Fibroblast of pulmonary artery (primary cell): ENCODE measurements at places on chromosomes 13 and 19.

DNA sequence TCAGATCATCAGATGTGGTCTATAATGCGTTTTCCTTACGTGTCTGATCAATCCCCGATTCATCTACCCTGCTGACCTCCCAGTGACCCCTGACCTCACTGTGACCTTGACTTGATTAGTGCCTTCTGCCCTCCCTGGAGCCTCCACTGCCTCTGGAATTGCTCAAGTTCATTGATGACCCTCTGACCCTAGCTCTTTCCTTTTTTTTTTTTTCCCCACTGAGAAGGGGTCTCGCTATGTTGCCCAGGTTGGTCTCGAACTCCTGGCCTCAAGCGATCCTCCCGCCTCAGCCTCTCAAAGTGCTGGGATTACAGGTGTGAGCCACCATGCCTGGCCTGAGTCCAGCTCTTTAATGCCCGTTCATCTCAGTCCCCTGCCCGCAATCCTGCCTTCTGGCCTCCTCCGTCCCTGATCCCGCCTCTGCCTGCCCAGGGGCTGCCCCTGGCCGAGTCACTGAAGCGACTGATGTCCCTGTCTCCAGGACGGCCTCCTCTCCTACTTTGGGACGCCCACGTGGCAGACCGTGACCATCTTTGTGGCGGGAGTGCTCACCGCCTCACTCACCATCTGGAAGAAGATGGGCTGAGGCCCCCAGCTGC lies 4.0 kb upstream of the FTL start:
- no peak for DNase-seq

GRCh38 chr13:43193789-43194420 lies 170.5 kb downstream of the DNAJC15 start:
- no peak for DNase-seq

DNA sequence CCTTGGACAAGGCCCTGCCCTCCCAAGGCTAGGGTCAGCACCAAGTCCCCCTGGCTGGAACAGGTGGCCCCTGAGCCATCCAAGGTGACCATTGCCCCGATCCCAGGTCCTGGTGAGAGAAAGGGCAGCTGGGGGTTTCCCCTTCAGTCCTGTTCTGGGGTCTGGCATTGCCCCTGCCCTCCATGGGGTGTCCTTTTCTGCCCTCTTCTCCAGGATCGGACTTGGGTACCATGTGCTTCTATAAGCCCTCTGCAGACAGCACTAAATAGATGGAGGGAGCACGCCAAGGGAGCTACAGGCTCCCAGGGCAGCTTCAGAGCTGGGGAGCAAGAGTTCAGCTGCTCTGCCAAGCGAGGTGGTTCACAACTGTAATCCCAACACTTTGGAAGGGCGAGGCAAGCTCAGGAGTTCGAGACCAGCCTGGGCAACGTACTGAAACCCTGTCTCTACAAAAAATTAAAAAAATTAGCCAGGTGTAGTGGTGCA lies 13.5 kb upstream of the KCNN1 start:
- no peak for DNase-seq

GRCh38 chr13:85603735-85604134 lies 195.5 kb downstream of the SLITRK6 start:
- no peak for DNase-seq

DNA sequence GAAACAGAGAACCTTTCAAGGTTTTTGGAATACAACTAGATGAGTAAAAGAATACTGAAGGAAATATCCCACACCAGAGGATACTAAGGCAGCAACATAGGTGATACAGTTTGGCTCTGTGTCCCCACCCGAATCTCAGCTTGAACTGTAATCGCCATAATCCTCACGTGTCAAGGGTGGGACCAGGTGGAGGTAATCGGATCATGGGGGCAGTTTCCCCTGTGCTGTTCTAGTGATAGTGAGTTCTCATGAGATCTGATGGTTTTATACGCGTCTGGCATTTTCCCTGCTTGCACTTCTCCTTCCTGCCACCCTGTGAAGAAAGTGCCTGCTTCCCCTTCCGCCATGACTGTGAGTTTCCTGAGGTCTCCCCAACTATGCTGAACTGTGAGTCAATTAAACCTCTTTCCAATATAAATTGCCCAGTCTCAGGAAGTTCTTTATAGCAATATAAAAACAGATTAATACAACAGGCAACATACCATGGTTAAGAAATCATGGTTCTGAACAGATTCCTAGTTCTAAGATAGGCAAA lies 97.0 kb downstream of the ABCC4 start:
- DNase-seq: no peak

GRCh38 chr13:22211876-22212275 lies 541.0 kb downstream of the FGF9 start:
- DNase-seq: no peak

- no peak for DNase-seq
Measured at GRCh38 chr13:31880851-31881494, 141.6 kb downstream of the RXFP2 start.

DNA sequence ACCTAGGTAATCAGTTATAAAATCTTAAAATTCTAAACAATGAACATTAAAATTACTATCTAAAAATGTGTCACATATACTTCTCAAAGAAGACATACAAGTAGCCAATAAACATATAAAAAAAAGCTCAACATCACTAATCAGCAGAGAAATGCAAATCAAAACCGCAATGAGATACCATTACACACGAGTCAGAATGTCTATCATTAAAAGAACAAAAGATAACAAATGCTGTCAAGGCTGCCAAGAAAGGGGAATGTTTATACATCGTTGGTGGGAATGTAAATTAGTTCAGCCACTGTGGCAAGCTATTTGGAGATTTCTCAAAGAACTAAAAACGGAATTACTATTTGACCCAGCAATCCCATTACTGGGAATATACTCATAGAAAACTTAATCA lies 310.3 kb upstream of the EDNRB start:
- DNase-seq: peak; percentile 50

DNA sequence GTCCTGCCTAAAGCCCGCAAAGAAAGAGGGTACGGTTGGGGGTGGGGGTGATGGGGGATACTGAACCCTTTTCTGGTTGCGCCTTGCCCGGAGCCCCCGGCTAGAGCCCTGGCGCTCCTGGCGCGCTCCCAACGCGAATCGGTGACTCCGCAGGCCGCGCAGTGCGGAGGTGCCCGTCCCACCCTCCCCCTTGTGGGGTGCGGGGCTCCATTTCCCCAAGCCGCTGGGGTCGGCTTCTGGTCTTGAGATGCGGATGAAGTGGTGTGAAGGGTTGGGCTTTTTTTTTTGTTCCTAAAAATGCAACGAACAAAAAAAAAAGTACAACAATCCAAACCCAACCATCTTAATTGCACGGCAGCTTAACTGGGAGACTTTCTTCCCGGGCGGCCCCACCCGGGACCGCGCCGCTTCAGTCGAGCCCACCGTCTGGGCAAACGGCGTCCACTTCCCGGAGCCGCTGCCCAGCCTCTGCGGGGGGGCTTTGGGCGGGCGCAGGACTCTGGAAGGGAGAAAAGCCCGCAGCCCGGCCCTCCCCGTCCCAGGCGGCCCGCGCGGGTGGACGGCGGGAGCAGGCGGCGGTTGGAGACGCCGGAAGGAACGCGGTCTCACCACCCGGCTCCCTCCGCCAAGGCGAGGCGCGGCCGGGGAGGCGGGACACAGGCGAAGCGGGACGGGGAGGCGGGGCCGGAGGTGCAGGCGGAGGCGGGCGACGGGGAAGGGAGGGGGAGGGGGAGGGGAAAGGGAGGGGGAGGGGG lies 504 bp upstream of the TRIM13 start:
- DNase-seq: peak; percentile 95

- peak; percentile 61 for DNase-seq
Measured at GRCh38 chr13:94674609-94675348, 37.6 kb downstream of the SOX21 start.

DNA sequence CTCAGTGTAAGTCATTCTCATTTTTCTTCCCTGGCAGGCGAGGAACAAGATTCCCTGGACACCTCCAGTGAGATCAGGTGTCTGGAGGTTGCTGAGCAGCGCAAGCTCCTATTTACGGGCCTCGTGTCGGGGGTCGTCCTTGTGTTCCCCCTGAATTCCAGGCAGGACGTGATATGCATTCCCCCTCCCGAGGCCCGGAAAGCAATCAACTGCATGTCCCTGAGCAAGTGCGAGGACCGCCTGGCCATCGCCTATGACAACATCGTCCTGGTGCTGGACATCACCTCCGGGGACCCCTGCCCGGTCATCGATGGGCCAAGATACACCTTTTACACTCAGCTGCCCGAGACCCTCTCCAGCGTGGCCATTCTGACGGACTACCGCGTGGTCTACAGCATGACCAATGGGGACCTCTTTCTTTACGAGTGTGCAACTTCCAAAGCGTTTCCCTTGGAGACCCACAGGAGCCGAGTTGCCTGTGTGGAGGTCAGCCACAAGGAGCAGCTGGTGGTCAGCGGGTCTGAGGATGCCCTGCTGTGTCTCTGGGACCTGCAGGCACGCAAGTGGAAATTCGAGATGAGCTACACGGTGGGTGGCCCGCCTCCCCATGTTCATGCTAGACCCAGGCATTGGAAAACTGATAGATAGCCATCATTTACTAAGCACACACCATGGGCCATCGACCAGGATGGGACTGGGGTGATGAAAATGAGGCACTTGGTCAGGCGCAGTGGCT lies 21.5 kb upstream of the SIN3B start:
- DNase-seq: no peak

- DNase-seq: no peak
Measured at GRCh38 chr19:3082331-3082730, 11.8 kb upstream of the GNA11 start.

DNA sequence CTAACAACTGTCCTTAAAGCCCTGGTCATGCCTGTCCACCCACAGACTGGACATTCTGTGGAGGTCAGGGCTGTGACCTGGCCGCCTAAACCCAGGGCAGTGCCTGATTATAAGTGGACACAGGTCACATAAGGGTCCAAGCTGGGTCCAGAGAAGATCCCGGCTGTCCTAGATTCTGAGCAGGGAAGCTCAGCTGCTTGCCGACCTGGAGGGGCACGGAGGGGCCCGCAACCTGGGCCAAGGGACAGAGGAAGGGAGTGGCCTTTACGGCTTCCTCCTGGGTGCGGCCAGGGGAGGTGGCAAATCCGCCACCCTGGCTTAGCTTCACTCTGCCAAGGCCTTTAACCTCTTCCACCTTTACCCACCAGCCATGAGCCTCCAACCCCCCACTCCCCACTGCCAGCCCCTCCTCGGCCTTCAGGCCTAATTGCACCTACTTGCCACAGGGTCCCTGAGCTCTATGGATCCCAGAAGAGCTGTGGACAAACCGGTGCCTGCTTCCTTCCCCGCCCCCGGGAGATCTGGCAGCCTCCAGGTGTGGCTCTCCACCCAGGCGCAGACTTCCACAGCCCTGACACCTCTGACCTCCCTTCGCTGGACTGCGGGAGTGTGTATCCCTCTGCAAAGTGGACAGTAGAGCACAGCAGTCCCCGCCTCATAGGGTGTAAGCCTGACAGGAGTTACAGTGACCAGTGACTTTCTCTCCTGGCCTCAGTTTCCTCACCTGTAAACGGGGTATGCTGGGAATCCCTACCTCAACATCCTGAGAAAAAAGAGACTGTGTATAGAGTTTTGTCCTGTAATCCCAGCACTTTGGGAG lies 1.7 kb downstream of the CD320 start:
- DNase-seq: no peak

GRCh38 chr13:67183151-67183550 lies 47.0 kb downstream of the PCDH9 start:
- DNase-seq: no peak

- DNase-seq: no peak
Measured at GRCh38 chr13:33184112-33184490, 101.5 kb downstream of the STARD13 start.

- peak; percentile 100 for DNase-seq
Measured at GRCh38 chr19:5977785-5978605, at the start of gene RANBP3. RANBP3 (minus strand) TSS chr19:5978140; CDS start chr19:5978082, 58 bp downstream.

DNA sequence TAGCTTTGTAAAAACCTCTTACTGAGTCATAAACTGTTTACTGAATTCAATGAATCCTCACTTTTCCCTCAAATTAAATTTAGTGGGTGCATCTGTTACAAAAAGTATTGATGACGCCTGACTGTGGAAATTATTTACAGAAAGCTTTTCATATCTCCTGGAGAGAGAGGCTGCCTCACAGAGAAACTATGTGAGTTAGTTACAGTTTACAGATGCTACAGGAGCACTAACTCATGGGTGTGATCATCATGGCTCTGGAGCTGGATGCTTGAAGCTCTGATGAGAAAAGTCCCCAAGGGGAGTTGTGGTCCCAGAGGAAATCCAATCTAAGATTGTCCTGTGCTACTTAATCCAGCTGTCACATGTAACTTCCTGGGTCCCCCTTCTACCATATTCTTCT lies 590.8 kb downstream of the LMO7 start:
- no peak for DNase-seq

DNA sequence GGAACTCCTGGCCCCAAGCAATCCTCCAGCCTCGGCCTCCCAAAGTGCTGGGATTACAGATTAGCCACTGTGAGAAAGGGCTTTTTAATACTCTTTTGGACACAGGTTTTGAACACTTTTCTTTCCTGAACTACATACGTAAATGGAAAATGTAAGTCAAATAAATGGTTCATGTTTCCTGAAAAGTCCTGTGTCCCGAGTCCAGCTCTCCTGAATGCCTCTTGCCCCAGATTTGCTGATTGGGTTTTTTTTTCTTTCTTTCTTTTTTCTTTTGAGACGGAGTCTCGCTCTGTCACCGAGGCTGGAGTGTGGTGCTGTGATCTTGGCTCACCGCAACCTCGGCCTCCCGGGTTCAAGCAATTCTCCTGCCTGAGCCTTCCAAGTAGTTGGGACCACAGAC lies 24.5 kb downstream of the PTPRS start:
- no peak for DNase-seq

GRCh38 chr13:50353651-50354415 lies 338.6 kb downstream of the KCNRG start:
- peak; percentile 20 for DNase-seq

- no peak for DNase-seq
Measured at GRCh38 chr13:100566543-100566942, 22.0 kb downstream of the GGACT start.

GRCh38 chr13:92187378-92187989 lies 789.1 kb downstream of the GPC5 start:
- DNase-seq: peak; percentile 71

GRCh38 chr13:48827709-48828108 lies 148.0 kb upstream of the FNDC3A start:
- DNase-seq: no peak

- peak; percentile 79 for DNase-seq
Measured at GRCh38 chr13:46551410-46552302, 1.3 kb upstream of the LRCH1 start.

DNA sequence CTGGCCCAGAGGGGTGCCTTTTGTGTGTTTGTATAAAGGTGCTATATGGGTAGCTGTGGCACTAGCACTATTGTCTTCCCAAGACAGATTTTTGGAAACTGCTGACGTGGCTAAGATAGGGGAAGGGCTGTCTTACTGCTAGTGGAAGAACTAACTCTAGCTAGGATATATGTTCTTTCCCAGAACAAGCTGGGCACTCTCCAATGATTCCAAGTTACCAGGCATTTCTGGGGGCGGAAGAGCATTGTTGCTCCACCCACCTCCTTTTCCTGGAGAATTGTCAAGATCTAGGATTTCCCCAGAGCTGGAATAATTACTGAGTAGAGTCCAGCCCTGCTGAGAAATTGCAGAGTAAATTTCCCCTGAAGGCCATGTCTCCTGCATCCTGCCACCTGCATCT lies 408.3 kb downstream of the KLF5 start:
- peak; percentile 49 for DNase-seq
